AG04450 (cell line): ENCODE measurements at places on chromosomes 12 and 14. TPM values are rescaled to one million over a fixed set of nuclear protein-coding genes. Genes with fewer than 3 reads are reported as not detected.

Gene MAP4K5
- 30.3 and 35.4 TPM in 2 replicates for polyA plus RNA-seq

Gene CLEC6A
- polyA plus RNA-seq = not detected in 2 replicates

Gene PKP2
- 0.02 TPM in 1 of 2 replicates, not detected in the other for polyA plus RNA-seq

Gene CACNA2D4
- polyA plus RNA-seq = 0.22 and 0.36 TPM in 2 replicates

Gene AEBP2
- polyA plus RNA-seq = 18.8 and 19.1 TPM in 2 replicates

Gene TRIM9
- polyA plus RNA-seq = 0.02 and 0.06 TPM in 2 replicates

Gene MSI1
- polyA plus RNA-seq = not detected in 2 replicates

Gene TSHR
- polyA plus RNA-seq = not detected in 2 replicates

Gene NELL2
- polyA plus RNA-seq = 0.41 and 0.43 TPM in 2 replicates

Gene LMNTD1
- 0.57 TPM in 2 replicates for polyA plus RNA-seq

Gene FERMT2
- polyA plus RNA-seq = 336 and 485 TPM in 2 replicates

Gene CAPZA3
- not detected in 2 replicates for polyA plus RNA-seq

DNA sequence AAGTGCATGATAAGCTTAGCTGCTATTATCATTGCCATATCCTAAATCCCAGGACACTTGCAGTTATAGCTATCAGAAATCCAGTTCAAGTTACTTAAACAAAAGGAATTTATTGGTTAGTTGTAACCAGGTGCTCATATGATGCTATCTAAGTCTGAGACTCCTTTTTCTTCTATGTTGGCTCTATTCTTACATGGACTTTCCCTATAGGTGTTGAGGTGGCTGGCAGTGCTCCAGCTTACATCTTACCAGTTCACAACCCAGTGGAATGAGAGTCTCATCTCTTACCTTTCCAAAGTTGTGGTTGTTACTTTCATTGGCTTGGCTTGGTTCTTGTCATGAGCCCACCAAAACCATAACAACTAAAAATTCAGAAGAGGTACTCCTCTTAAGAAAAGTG is 94.6 kb downstream of the DACT1 start:
- no peak for DNase-seq

- no peak for DNase-seq
Measured at GRCh38 chr12:40469736-40470135, 222.5 kb upstream of the CNTN1 start.

DNA sequence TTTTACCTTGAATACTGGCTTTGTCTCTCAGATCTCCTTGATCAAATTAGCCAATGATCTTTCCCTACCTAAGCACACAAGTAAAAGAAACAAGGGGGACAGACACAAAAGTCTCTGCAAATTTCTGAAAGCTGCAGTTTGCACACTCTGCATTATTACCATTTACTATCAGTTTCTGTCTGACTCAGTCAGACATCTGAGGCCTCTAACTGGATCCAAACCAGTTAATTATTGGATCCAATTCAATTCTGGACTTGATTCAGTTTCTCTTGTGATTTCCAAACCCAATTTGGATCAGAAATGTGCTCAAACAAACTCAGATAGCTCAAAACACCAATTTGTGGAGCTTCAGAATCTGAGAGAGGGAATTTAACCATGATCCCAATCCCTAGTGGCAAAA is 16.6 kb downstream of the SSTR1 start:
- DNase-seq = no peak

- no peak for DNase-seq
Measured at GRCh38 chr14:50008974-50009373, 107.4 kb downstream of the VCPKMT start.

DNA sequence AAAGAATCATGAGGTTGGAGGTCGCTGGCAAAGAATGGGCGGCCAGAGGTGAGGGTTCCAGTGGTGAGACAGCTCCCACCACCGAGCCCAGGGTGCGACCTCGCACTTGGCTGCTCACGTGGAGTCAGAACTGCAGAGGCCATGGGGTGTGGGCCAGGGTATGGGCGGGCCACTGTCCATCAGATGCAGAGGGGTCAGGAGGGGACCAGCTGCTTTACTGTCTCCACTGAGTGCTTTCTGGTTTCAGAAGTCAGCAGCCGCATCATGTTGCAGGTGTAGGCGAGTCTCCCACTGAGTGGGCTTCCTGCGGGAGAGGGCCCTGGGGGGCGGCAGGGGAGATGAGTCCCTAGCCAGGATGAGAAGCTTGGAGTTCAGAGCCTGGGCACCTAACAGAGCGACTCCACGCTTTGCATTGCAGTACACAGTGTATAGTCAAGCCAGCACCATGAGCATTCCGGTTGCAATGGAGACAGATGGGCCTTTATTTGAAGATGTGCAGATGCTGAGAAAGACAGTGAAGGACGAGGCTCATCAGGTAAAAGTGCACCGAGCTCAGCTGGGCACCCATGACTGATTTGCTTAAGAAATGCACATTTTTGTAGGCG is 46.9 kb upstream of the DYNC1H1 start:
- no peak for DNase-seq

- no peak for DNase-seq
Measured at GRCh38 chr14:49945448-49946319, 52.8 kb downstream of the ARF6 start.

GRCh38 chr12:84763107-84763506 is 149.5 kb downstream of the SLC6A15 start:
- no peak for DNase-seq

GRCh38 chr12:40002178-40003169 is 103.4 kb downstream of the SLC2A13 start:
- no peak for DNase-seq

GRCh38 chr12:130806574-130806973 is 32.5 kb downstream of the STX2 start:
- DNase-seq = no peak

DNA sequence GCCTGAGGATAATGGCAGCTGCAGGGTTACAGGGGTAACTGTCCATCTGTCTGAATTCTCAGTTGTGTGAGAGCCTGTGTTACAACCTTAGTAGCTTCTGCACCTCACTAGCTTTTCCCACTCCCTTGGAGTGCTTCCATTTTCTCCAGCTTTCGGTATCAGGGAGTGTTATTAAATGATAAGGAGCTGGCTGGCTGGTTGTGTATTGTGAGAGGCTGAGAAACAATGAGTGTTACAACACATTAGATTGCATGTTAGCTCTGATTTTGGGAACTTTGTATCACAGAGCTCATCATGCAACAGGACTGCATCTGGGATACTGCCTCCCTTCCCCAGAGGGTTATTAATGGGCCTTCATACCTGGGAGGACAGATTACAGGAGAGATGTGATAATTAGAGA is 723.7 kb downstream of the DIO2 start:
- no peak for DNase-seq

- no peak for DNase-seq
Measured at GRCh38 chr12:48366131-48366530, 15.4 kb upstream of the ZNF641 start.

DNA sequence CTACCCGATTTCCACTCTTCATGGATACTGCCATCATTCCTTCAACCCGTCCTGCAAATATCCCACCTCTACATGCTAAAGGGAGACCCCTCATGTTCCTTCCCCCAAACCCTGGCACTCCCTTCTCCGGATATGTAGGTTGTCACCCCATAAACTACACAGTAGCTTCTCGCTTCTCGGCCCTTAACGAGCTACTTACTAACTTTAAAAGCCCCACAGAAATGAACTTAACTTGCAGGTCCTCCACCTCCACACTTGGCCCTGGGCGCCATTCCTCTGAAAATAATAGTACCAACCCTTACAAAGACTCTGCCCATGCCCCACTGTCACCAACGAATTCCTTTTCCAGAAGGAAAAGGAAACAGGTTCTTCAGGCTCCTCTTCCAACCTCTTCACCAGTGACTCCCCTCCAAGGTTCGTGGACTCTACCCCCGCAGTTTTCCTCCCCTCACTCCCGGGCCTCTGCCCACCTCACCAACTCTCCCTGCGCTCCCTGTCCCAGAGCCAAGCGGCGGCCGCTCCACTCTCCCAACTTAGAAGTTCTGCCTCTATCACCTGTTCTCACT is 1.2 kb downstream of the SPPL3 start:
- DNase-seq = no peak

- DNase-seq = peak; percentile 93
Measured at GRCh38 chr12:93751864-93752610, 74.9 kb downstream of the CRADD start.

GRCh38 chr14:99737451-99737951 is 53.4 kb downstream of the CYP46A1 start:
- no peak for DNase-seq

- no peak for DNase-seq
Measured at GRCh38 chr12:46517579-46517962, 145.0 kb upstream of the SLC38A2 start.

GRCh38 chr14:64474041-64474440 is 8.7 kb downstream of the AKAP5 start:
- no peak for DNase-seq
